ENCODE measurements at places on chromosomes 6 and 20.

DNA sequence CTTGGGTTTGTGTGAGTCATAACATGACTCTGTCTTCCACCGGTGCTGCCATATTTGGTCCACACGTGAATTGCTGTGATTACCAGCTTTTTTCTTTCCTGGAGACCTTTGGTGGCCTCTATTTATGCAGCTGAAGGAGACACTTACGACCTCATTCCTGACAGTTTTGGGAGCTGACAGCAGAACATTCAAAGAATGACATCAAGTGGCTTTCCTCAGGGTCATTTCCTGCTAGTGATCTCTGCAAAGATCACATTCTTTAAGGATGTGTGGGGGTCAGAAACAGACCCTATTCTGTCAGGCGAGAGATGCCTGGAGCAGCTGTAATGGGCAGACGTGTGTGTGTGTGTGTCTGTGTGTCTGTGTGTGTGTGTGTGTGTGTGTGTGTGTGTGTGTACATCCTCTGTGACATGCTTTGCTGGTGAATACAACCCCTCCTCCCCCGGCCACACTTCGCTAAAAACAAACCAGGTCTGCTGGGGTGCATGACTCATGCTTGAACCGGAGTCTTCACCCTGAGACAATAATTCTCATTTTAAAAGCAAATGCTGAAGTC lies 115.6 kb downstream of the TMEM170B start:
- DNase-seq: no peak

DNA sequence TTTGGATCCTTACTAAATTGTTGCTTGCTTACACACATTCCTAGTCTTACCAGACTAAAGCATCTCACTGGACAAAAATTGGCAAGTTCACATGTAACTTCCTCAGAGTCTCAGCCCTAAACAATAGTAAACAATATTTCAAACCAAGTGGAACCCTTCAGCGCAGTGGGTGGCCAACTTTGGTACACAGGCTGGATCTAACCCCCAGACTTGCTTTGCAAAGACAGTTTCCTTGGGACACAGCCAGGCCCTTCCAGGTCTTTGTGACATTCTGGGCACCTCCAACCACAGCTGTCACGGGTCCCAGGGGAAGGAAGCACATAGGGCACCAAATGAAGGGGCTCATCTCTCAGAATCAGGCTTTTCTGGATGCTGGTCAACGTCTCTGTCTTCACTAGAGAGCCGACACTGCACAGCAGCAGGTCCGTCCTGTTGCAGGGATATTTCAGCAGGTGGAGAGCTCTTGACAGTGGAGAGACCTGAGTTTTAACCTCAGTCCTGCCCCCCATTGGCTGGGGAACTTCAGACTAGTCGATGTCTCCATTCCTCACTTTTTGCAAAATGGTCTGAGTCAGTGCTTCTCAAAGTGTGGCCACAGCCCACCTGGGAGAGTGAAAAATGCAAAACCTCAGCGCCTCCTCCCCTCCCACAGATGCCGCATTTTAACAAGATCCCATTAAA lies 91.4 kb downstream of the BFSP1 start:
- DNase-seq: no peak

GRCh38 chr6:144619966-144620365 lies 334.8 kb downstream of the UTRN start:
- no peak for DNase-seq

- DNase-seq: no peak
These were observed 20.0 kb downstream of the CCN2 start for GRCh38 chr6:131931063-131931750.

DNA sequence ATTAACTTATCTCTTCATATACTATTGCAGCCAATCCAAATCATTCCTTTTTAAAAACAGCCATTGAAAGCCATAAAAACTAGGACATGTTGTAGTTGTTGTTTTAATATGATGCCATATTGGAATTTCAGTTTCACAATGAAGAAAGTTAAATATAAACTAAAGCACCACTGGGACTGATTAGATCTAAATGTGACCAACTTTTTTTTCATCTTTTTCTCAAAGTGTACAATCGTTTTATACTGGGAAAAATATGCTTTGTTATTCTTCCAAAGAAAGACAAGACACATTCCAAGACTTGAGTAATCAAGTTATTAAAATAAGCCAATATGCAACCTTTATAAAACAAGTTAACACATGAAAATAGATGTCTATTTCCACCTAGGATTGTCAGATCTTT lies 68.5 kb downstream of the THEMIS start:
- no peak for DNase-seq

- DNase-seq: no peak
These were observed 130.7 kb downstream of the ALDH8A1 start for GRCh38 chr6:134819236-134819635.

DNA sequence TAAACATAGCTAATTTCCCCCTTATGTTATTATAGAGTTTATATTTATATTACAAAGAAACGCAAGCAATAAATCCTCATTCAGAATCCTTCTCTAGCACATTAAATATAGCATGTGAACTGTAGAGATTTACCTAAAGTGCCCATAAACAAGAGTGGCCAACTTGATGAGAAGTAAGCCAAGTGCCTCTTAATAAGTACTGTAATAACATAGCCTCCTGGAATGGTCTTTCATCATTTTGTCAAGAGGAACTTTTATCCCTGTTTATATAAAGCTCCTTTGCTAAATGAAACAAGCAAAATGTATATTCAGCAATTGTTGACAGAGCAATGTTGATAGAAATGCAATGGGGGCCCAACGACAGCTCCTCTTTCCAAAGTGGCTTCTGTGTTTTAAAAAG lies 195.0 kb downstream of the ARHGAP18 start:
- no peak for DNase-seq

GRCh38 chr6:87257565-87257964 lies 64.8 kb upstream of the SMIM8 start:
- DNase-seq: no peak

- peak; percentile 51 for DNase-seq
These were observed 637 bp downstream of the ARID1B start for GRCh38 chr6:156777577-156778453.

- DNase-seq: no peak
These were observed 2.1 kb downstream of the FOXS1 start for GRCh38 chr20:31843288-31843687.

- peak; percentile 75 for DNase-seq
These were observed 29.1 kb upstream of the C20orf203 start for GRCh38 chr20:32702706-32703425.

GRCh38 chr20:4898282-4899244 lies 102.7 kb downstream of the SLC23A2 start:
- DNase-seq: no peak

GRCh38 chr6:101394936-101395335 lies 1.4 kb downstream of the GRIK2 start:
- DNase-seq: no peak

GRCh38 chr6:11822346-11822745 lies 43.7 kb upstream of the ADTRP start:
- no peak for DNase-seq

DNA sequence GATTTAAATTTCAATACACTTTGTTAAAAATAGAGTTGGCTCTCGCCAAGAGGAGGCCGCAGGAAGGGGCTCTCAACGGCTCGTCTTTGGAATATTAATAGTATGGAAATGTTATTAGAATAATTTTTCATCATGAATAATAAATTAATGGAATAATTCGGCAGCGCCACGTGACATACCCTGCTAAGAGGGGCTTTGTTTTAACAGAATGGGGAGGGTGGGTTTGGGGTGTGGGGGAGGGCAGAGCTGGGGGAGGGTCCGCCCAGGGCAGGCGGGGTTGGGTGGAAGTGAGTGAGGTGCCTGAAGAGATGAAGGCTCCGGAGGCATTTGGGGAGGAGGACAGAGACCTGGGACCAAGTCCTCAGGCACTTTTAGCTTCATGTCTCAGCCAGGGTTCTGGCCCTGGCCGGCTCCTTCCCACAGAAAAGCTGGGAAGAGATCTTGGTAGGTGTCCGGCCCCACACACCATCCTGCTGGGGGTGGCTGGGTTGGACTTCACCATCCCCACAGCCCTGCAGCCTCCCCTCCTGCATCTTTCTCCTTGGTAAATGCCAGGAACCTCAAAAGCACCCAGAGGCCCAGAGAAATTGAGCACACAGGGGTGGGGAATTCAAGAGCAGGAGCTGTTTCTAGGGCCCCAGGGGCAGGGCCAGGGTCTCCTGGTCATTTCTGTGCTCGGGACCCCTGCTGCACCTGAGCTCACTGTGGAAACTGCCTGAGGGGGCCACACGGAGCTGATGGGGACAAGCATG lies 93.6 kb upstream of the BHLHE23 start:
- DNase-seq: no peak

DNA sequence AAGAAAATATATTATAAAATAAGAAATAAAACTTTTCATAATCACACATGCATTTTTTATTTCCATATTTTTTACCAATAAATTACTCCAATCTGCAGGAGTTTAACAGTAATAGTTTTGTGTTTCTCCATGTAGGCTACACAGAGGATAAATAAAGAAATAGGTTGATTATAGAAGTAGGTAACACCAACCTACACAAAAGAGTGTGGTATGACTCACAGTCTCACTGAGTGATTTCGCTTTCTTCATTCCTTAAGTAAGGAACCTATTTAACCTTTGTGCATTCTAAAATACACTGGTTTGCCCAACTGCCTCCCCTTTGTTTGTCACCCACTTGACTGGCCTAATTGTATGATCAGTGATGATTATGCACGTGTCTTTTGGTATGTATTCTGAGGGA lies 244.2 kb upstream of the RIMS1 start:
- no peak for DNase-seq

DNA sequence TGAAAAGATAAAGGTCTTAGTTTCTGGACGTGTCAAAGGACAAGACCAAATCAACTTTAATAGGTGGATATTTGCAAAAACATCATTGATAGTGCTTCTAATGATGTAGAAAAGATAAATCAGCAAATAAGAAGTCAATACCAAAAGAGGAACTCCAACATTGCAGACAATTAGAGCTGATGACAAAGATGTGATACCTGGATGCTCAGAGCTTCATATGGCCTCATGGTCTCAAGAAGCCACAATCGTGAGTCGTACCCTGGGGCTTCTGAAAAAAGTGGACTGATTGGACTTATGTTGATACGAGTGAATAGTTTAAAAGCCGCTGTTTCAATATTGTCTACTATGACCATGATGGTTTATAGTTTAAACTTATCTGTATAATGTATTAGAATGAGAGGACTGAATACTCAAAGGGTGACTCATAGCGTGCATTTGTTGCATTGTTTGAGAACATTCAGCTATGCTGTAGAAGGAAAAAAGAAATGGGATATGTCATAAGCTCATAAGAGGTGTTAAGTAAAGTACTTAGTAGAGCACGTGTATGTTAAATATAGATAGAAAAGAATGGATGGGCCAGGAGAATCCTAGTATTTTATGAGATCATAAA lies 54.6 kb upstream of the RIPOR2 start:
- DNase-seq: no peak

GRCh38 chr6:69756366-69756765 lies 40.4 kb downstream of the LMBRD1 start:
- DNase-seq: no peak

DNA sequence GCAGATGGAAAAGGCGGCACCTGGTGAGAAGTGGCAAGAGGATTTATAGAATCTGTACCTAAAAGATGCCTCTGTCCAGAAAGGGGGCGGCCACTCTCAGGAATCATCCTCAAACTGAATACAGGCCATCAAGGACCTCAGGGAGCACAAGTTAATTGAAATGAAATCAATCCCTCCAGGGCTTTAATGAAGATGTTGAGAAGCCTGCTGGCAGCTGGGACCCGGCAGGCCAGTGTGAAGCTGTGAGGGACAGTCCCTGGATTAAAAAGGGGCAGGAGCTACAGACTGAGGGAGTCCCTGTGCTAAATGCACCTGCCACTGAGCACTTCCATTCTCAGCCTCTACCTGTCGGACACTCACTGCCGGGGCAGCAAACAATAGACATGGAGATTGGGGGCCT lies 107.7 kb upstream of the GGTLC1 start:
- DNase-seq: no peak

GRCh38 chr6:40977695-40978094 lies 61.3 kb downstream of the UNC5CL start:
- DNase-seq: no peak

DNA sequence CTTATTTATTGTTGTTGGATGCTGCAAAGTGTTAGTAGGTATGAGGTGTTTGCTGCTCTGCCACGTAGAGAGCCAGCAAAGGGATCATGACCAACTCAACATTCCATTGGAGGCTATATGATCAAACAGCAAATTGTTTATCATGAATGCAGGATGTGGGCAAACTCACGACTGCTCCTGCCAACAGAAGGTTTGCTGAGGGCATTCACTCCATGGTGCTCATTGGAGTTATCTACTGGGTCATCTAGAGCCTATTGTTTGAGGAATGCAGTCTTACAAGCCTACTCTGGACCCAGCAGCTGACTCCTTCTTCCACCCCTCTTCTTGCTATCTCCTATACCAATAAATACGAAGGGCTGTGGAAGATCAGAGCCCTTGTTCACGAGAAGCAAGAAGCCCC lies 12.1 kb downstream of the MICB start:
- DNase-seq: no peak

DNA sequence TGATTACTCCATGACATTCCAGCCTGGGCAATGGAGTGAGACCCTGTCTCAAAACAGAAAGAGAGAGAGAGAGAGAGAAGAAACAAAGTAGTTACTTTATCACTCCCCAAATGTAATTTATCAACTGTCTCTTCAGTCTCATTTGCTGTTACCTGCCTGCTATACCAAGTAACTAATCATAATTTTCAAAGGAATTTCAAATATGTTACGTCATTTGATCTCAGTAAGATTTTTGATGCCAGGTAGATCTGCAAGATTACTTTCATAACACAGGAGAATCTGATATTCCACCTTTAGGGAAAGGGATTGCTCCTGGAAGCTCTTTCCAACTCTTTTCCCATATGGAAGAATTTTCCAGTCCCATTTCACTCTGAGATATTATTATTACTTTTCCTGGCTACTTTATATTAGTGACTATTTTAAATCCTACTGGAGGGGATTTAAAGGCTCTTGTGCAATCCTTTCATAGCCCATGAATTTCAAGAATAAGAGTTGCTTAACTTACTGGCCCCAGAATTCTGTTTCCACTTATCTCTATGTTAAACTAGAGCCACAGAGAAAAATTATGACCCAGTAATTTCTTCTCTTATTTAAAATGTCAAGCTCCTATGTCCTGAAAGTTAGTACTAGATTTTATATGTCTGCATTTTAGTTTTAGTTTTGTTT lies 390.2 kb upstream of the FLRT3 start:
- DNase-seq: no peak

DNA sequence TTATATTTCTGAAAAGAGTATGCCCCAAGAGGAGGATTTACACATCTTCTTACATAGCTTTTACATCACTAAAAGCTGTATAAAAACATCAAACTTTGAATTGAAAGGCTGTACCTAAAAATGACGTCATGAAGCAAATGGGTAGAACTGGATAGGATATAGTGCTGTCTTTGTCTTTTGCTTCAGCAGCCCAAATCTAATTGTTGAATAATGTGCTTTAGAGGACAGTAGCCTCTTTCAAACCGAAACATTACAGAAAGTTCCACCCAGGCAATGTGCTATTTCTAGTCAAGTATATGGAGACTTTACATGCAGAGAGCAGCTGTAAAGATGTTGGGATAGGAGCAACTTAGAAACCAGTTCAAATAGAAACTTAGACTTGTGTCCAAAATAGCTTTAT lies 51.9 kb downstream of the ADGRG6 start:
- DNase-seq: no peak

Measured in NCI-H1092 treated with DMSO at 0.1 percent for 48 hours (cell line).